ENCODE measurements at places on chromosomes 4 and X.

DNA sequence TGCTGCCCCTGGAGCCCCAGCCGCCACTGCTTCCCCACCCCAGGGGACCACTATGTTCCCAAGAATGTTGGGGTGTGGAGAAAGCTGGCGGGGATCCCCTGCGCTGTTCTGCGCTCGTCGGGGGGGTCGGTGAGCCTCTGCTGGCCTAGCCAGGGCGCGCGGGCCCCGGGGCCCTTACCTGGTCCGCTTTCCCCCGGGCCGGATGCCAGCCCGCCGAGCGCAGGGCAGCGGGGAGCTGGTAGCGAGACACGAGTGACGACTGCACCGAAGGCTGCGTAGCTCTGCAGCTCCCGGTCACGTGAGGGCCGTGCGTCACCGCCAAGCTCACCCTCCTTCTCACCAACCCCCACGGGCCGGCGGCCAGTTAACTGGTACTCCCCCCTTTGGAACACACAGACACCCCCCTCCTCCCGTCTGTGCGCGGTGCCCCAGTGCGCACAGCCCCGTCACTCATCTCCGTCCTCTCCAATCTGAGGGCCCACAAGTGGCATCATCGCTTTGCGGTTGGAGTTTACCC, at the start of gene BEX1:
Gene BEX1 (minus strand): TSS at position 254 of the 517 bp plus-strand sequence. CDS start 897 bp downstream, outside the sequence.
- peak; percentile 27 for DNase-seq

DNA sequence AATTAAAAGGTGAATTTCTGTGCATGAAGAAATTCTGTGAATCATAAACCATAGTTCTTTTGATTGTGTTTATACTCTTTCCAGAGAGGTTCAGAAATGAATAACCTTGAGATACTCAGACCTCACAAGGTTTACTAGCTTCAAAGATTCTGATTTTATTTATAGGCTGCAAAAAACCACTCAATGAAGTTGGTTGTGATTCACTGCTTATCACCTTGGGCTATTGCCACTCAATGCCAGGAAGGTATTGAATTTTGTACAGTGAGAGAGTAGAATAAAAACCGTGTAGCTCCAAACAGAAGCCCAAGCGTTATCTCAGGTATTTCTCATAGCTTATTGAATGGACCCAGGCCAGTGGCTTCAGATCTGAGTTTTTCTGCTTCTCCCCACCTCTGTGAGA, 118.7 kb downstream of the FHIP1A start:
- DNase-seq, result no peak

DNA sequence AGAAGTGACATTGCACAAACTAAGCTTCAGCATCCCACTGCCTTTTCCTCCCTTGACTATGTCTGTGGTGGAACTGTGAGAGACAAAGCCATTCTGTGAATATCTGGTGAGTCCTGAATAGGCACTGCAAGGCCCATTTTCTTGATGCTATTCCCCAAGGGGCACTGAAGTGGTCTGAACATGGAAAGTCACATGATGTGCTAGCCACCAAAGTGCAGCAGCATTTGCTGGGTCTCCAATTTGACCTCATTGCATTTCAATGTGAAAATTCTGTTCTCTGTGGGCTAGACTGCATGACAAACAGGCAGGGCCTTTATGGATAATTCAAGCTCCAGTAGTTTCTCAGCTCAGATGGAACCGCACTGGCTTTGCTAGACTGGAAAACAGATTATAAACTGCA, 627.4 kb upstream of the BOD1L1 start:
- no peak for DNase-seq

GRCh38 chrX:42505016-42505415, 272.9 kb downstream of the PPP1R2C start:
- DNase-seq, result no peak

DNA sequence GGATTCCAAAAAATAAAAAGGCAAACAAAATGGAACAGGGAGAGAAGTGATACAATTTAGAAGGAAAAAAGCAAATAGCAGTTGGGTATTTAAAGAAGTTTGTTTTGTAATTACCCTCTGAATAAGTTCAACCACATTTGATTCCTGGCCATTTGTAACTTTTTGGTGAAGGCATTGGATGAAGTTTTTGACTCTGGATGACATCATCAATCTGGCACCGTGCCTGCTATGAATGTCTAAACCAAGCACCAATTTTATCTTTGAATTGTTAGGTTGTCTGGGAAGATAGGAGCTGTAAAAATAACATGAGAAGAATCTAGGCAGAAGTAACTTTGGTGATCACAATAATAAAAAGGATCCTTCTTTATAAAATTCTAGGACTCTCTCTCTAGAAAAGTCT, 29.5 kb downstream of the TMPRSS11A start:
- DNase-seq, result no peak

DNA sequence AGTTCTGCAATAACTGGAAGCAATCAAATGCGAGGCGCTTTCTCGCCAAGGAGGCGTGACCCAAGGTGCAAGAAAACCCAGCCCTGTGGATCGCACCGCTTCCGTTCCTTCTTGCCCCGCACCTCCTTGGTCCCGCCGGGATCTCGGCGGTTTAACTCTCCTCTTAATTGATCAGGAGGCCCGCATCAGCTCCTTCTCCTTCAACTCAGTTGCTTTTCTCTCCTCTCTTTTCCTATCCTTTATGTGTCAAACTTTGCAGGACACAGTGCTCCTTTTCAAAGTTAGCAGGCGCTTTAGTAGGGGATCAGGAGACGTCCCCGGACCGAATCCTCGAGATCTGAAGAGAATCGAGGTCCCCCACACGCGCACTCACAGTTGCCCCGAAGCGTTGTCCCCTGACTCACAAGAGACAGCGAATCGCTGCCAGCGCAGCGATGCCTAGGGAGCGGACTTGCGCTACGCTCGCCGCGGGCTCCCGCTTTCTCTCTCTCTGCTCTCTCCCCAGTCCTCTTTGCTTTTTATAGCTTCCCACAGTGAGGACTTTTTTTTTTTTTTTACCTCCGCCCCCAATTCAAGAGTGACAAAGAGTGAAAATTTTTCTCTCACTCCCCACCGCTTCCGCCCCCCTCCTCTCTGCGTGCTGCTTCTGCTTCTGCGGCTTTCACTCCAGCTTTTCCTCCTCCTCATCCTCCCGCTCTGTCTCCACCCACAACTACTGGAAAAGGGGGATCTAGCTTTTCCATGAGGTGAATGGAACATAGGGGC, at the start of gene DKK2:
Gene DKK2 (minus strand): TSS at position 495 of the 765 bp plus-strand sequence. CDS start 722 bp downstream, outside the sequence.
- DNase-seq, result peak; percentile 47

DNA sequence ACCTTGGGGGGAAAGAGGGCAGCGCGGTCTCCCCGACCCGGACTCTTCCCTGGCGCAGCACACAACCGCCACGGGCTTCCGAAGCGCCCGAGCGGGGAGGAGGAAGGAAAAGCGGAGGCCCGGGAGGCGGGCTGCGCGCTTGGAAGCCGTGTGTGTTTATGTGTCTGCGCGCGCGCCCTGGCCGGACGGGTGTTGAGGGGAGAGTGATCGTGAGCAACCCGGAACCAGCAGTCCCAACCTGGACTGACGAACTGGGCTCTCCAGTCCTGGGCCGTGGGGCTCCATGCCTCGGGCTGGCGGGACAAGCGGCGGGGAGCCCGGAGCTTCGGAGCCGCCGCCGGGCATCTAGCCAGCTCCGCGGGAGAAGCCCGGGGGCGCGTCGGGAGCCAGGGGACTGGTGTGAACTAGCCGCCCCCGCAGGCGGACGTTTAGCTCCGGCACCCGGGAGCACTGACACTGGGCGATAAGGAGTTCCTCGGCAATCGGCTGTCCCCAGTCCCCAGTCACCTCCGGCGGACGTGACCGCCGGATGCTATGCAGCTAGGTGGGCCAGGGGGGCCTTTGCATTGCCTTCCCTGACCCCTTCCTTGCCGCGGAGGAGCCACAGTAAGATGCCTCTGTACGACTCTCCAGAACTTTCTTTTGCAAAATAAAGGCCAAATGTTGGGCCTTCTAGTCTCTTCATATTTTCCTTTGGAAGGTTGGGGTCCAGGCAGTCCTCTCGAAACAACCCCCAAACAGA, 74.8 kb upstream of the BCOR start:
- DNase-seq, result peak; percentile 63

GRCh38 chr4:174156239-174156826, 127.1 kb downstream of the FBXO8 start:
- DNase-seq, result peak; percentile 47

GRCh38 chr4:22416403-22416802, 99.5 kb downstream of the ADGRA3 start:
- peak; percentile 3 for DNase-seq

DNA sequence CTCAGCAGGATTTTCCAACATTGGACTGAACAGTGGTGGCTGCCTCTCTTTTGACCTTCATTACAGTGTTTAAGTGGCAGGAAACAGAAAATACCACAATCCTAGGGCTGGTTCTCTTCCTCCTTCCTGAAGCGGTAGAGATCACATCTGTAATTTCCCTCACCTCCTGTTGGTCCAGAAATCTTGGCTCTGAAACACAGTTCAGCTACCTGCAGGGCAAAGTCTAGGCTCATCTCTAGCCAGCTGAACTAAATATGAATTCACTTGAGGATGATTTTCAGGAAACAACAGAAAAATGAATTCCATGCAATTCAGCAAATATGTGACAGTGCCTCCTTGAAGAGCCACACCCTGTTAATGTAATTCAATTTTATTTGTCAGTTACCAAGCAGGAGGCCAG, 531.9 kb downstream of the INPP4B start:
- DNase-seq, result no peak

GRCh38 chr4:179709961-179710624, 2267.9 kb upstream of the AGA start:
- no peak for DNase-seq

DNA sequence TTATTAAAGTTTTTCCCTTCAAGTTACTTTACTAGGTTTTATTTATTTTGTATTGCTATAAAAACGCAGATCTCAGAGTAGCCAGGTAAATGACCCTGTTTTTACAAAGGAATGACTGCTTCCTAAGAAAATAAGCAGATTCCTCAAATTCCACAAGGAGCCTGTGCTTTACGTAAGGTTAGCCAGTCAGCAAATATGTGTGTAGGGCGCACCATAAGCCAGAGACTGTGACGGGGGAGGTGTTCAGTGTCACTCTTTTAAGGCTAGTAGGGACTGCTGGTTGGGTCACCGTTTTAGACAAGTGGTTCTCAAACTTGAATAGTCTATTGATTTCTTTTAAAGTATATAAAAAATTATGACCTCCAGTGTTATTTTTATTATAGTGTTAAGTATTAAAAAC, 119.9 kb downstream of the ANK2 start:
- DNase-seq, result no peak

DNA sequence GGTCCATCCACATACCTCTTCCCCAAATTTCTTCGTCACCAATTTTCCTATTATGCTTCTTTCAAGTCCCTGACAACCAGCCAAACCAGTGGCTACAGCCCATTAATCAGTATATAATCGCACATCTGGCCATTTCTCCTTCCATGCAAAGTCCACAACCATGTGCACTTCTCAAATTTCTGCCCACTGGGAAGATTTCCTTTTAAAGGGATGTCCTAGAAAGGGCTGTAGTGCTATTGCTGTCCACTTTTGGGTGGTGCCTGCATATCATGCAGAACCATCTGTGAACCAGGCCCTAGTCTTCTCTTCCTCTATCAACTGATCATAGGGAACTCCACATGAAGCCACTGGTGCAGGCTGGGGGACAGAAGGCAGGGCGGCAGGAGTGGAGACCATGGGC, 55.2 kb upstream of the MID1IP1 start:
- no peak for DNase-seq

DNA sequence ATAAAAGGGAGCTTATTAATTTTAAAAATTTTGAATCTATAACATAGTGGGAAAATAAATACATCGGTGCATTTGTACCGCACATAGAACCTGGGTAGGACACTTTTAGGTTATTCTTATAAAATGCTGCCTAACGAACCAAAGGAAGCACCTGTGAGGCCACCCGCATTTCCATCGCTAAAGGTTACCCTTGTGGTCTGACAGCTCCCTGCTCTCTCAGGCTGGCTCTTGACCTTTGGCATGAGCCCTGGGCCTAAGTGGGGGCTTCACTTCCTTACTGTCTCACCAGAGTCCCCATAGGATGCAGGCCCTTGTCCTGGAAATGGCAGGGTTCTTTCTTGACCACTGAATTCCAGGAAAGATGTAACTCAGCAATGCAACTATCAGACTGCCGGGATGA, 46.0 kb downstream of the HADH start:
- DNase-seq, result no peak

DNA sequence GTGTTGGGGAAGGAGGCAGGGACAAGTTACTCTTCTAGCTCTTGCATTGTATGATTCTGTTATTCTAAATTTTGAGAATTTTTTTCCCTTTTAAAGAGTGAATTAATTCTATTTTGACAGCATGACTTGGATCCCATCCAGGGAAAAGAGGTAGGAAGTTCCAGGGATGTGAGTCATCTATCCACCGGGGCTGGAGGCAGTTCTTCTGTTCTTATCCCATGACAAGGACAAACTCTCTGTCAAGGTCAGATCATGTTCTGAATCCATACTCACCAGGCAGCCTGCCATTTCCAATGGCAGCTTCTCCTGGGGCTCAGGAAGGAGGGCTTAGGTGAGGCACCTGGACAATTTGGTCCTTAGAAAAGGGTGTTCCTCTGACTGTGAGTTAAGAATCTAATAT, 132.0 kb upstream of the MED14 start:
- peak; percentile 31 for DNase-seq

DNA sequence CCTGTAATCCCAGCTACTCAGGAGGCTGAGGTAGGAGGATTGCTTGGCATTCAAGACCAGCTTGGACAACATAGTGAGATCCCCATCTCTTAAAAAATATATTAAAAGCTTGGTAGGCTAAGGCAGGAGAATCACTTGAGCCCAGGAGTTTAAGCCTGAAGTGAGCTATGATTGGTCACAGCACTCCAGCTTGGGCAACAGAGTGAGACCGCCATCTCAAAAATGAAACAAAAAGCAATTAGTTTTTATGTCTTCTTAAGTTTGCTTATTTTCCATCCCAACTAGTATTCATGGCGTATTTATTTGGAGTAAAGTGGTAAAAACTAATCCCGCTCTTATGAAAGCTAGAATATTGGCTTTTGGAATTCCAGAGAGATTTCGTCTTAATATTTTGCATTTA, 25.4 kb upstream of the PDE5A start:
- DNase-seq, result no peak

- no peak for DNase-seq
Measured at GRCh38 chr4:180377741-180378140, 1865.5 kb upstream of the TENM3 start.

- no peak for DNase-seq
Measured at GRCh38 chrX:17549107-17549651, 174.2 kb downstream of the NHS start.

- DNase-seq, result no peak
Measured at GRCh38 chrX:70264784-70265183, 3.4 kb upstream of the ARR3 start.

- no peak for DNase-seq
Measured at GRCh38 chr4:67899096-67899495, 15.3 kb upstream of the TMPRSS11D start.

- no peak for DNase-seq
Measured at GRCh38 chr4:97139791-97140190, 1003.5 kb downstream of the STPG2 start.
